ENCODE measurements at places on chromosomes 13 and 19. TPM values are rescaled to one million over a fixed set of nuclear protein-coding genes. Genes with fewer than 3 reads are reported as not detected.

DNA sequence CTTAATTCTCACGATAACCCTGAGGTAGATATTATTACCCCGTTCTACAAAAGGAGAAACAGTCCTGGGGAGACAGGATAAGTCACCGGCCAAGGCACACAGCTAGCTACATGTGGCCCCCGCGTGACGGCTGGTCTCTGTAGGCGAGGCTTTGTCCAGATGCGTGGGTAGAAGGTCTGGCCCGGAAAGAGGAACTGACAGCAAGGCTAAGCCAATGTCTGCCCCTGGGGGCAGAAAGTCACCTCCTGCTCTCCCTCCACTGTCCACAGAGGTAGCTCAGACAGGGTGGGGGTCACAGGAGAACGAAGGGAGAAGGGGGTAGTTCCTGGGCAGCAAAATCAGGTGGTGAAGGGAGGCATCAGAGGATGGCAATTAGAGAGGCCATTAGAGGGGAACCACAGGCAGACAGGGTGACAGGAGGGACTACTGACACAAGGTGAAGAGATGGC, 1.8 kb downstream of the APOC4 start:
- DNase-seq = peak; percentile 49

DNA sequence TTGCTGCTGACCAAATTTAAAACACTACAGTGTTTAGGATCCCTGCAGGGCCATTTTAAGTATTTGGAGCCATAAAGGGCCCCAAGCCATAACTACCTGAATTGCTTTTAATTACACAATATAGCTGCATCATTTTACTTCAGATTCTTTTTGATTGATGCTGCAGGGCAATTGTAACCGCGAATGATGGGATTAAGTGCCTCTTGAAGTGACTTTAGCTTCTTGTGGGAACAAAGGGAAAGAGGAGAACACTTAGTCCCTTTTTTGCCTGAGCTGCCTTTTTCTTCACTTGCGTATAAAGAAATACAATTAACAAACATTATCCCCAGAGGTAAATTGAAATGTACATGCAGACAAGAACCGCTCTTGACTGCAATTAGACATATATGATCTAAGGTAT, 228.5 kb downstream of the ZIC5 start:
- DNase-seq = no peak

- no peak for DNase-seq
These were observed 286.8 kb downstream of the SLITRK6 start for GRCh38 chr13:85512421-85512820.

DNA sequence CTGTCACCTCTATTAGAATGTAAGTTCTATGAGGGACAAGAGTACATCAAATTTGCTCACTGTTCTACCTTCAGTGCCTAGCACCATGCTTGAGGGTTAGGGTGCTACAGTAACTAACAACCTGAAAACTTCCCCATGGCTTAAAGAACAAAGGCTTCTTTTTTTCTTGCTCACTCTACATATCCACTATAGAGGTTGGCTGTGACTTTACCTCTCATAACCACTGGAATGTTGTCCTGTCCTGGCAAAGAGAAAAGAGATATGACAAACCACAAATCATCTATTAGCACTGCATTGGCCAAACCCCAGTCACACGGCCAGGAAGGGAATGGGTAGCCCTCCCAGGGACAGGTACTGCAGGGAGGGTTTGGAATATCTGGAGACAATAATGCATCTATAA, 23.2 kb upstream of the ACOD1 start:
- DNase-seq = no peak

GRCh38 chr19:3100331-3100730, 6.2 kb downstream of the GNA11 start:
- DNase-seq = no peak

DNA sequence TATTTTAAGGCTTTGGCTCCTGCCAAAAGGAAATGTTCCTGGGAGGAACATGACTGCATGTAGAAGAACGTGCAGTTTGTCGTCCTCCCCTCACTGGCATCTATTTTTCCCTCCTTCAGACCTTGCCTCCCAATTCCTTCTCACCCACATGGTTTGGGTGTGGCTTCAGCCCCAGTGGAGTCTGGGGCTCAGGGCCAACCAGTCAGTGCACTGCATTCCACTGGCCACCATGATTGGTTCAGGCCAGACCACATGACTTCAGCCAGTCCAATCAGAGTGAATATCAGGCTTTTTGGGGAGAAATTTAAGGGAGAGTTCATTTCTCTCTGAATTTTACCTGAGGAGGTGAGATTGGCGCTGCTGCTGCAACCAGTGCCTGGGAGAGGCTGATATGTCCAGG, 171.6 kb downstream of the ZIC5 start:
- DNase-seq = no peak

GRCh38 chr13:33369073-33369472, 83.5 kb upstream of the STARD13 start:
- no peak for DNase-seq

DNA sequence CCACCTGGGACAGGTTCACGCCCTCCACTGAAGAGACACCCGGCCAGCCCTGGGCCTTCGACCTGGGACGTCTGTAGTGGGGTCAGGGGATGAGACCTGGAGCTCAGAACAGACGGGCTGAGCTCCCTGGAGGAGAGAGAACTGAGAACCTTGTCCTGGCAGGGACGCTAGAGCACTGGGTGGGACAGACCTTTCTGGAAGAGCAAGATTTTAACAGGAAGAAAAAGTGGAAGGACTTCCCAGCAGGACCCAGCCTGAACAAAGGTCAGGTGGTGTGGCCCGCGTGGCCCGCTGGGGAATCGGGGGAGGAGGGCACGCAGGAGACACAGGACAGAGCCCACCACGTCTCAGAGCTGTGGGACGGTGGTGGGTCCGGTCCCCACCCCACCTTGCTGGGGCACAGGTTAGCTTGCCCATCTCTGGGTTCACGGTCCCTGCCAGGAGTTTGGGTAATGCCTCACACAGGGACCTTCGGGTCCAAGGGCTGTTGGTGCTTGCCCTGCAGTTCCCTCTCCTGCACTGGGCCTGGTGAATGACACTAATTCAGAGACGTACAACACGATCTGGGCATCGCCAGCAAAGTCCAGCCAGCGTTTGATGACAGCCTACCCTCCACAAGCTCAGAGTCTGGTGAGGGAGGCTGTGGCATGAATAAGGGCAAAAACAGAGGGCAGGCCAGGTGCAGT, 1.2 kb upstream of the EFNA2 start:
- DNase-seq = no peak

GRCh38 chr13:76014406-76015318, 378.5 kb downstream of the LMO7 start:
- no peak for DNase-seq

- DNase-seq = no peak
These were observed 53.9 kb upstream of the KLHL1 start for GRCh38 chr13:70162141-70162540.

- DNase-seq = no peak
These were observed 67.1 kb downstream of the STARD13 start for GRCh38 chr13:33218426-33218825.

ZIC5 gene
- not detected for total RNA-seq

LILRB4 gene
- total RNA-seq = 3.1 TPM

SIGLEC9 gene
- 3.2 TPM for total RNA-seq

B3GNT3 gene
- 88.2 TPM for total RNA-seq

OPA3 gene
- 21.1 TPM for total RNA-seq

ZNF460 gene
- 101 TPM for total RNA-seq

APOC4 gene
- not detected for total RNA-seq

All from ureter (tissue), 1 donor.